ENCODE measurements at places on chromosomes 13 and 19. TPM values are rescaled to one million over a fixed set of nuclear protein-coding genes. Genes with fewer than 3 reads are reported as not detected.

GRCh38 chr19:7663706-7664105, 5.1 kb upstream of the RETN start:
- H3K27me3 ChIP-seq: peaks cover 17% of the 10 kb centered on the region
- H3K4me1 ChIP-seq: no peaks in the 10 kb centered on the region
- no peaks in the 10 kb centered on the region for H3K36me3 ChIP-seq
- DNase-seq: no peak
- H3K4me3 ChIP-seq: no peak overlapping the region
- no peak overlapping the region for H3K27ac ChIP-seq

ZNF790 gene
- total RNA-seq: 1.2 TPM

- no peaks in the 10 kb centered on the region for H3K36me3 ChIP-seq
- H3K27ac ChIP-seq: no peak overlapping the region
- no peak for DNase-seq
- H3K4me1 ChIP-seq: no peaks in the 10 kb centered on the region
Observed at GRCh38 chr19:14030997-14031718, 404 bp upstream of the IL27RA start.

DNA sequence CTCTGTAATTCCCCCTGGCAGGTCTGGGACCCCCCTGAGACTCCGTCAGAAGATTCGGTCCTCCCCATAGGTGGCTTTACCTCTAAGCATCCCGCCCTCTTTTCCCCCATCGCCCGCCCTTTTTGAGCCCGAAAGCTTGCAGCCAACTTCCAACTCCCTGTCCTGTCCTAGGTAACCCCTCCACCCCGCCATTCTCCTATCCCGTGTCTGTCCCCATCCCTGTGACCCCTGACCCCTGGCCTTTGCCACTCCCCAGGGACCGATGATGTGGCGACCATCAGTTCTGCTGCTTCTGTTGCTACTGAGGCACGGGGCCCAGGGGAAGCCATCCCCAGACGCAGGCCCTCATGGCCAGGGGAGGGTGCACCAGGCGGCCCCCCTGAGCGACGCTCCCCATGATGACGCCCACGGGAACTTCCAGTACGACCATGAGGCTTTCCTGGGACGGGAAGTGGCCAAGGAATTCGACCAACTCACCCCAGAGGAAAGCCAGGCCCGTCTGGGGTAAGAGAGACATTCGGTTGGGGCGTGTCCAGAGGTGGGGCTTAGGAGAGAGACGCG, 488 bp downstream of the RCN3 start:
- peak overlapping the region; percentile 48 for H3K4me3 ChIP-seq
- no peaks in the 10 kb centered on the region for H3K36me3 ChIP-seq
- H3K27ac ChIP-seq: no peak overlapping the region
- DNase-seq: no peak
- H3K27me3 ChIP-seq: no peaks in the 10 kb centered on the region
- peaks cover 8% of the 10 kb centered on the region for H3K4me1 ChIP-seq

GRCh38 chr13:87925006-87925405, 253.8 kb downstream of the SLITRK5 start:
- no peak overlapping the region for H3K27ac ChIP-seq
- DNase-seq: peak; percentile 18
- no peak overlapping the region for H3K4me3 ChIP-seq
- no peaks in the 10 kb centered on the region for H3K36me3 ChIP-seq
- no peaks in the 10 kb centered on the region for H3K27me3 ChIP-seq

DNA sequence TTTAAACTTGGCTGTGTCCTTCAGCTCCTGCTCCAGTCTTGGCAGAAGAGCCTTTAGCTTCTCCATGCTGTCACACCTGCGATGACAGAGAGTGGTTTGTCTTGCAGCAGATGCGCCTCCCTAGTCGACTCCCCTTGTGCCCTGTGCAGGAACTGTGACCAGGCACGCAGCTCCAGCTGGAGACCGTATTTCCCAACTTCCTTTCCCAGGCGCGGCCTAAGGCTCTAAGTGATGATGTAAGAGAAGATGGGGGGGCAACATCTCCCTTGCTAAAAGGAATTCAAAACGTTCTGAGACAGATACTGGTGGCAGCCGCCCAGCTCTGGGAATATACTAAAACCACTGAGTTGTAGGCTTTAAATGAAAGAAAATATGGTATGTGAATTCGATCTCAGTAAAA, 16.3 kb downstream of the DCUN1D2 start:
- H3K4me1 ChIP-seq: no peaks in the 10 kb centered on the region
- H3K36me3 ChIP-seq: no peaks in the 10 kb centered on the region
- no peaks in the 10 kb centered on the region for H3K27me3 ChIP-seq
- DNase-seq: no peak
- no peak overlapping the region for H3K27ac ChIP-seq
- H3K4me3 ChIP-seq: no peak overlapping the region

- H3K27ac ChIP-seq: peak overlapping the region; percentile 23
- DNase-seq: peak; percentile 55
- H3K36me3 ChIP-seq: peaks cover 13% of the 10 kb centered on the region
- peak overlapping the region; percentile 86 for H3K4me3 ChIP-seq
- H3K27me3 ChIP-seq: no peaks in the 10 kb centered on the region
- peaks cover 57% of the 10 kb centered on the region for H3K4me1 ChIP-seq
Observed at GRCh38 chr19:6740589-6741343, 1.3 kb downstream of the TRIP10 start.

GRCh38 chr13:93270769-93271742, 44.4 kb downstream of the GPC6 start:
- H3K27me3 ChIP-seq: no peaks in the 10 kb centered on the region
- no peak overlapping the region for H3K27ac ChIP-seq
- H3K4me3 ChIP-seq: no peak overlapping the region
- no peak for DNase-seq
- no peaks in the 10 kb centered on the region for H3K4me1 ChIP-seq
- no peaks in the 10 kb centered on the region for H3K36me3 ChIP-seq

GRCh38 chr13:113801289-113801961, 42.4 kb downstream of the TMEM255B start:
- no peak for DNase-seq
- H3K4me1 ChIP-seq: no peaks in the 10 kb centered on the region
- no peak overlapping the region for H3K4me3 ChIP-seq
